Stimulated activated CD8-positive, alpha-beta memory T cell treated with anti-CD3 and anti-CD28 coated beads, Interleukin-2, amount 100 ng/mL, for 48 hours (primary cell): ENCODE measurements at places on chromosomes 7 and 10.

- no peak for DNase-seq
These were observed 151.5 kb upstream of the TARP start for GRCh38 chr7:38424750-38425463.

GRCh38 chr10:46026106-46026505, 4.3 kb downstream of the NCOA4 start:
- no peak for DNase-seq

DNA sequence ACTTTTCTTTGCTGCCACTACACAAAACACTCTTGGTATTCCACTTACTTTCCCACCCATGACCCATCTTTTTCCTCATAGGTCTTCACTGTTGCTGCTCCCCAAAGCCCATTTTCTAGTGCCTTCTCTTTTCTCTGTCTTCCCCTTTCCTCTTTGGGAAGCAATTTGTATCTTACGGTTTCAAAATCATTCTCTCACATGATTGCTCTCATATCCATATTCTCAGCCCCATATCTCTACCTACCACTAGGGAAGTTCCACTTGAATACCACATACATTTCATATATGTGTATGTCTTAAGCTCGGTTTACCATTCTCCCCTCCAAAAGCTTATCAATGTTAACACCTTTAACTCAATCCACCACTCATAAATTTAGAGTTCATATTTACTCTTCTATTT, 3.2 kb upstream of the UBE2D1 start:
- DNase-seq: no peak

DNA sequence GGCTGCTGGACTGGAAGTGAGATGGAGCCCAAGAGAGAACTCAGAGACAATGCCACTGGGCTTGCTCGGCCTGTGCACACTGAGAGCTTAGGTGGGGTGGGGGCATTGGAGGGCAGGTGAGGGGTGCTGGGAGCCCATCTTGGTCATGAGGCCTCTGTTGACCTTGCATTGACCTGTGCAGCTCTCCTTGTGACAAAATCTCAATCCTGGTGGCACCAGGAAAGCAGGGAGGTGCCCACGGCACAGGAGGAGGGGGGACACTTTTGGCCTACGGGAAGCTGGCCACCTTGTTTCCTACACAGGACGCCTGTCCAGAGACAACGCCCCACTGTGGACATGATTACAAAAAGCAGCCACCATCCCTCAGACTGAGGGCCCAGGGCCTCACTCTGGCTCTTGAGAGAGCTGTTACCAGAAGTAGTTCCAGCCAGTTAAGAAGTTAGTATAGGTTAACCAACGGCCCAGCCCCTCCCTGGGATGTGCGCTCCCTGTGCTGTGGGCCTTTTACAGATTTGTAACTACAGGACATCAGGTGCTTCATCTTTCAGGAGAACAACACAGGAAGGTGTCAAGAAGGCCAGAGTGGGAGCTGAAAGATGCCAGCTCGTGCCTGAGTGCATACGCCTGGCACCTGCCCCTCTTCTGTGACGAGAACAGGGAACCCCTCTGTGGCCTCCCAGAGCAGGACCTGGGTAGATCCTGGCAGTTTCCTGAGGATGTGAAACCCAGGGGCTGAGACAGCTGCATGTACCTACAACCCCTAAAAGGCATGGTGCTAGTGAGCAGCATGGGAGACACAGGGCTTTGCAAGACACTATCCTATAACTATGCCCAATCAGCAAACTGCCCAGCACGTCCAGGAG, 10.3 kb downstream of the PKD1L1 start:
- DNase-seq: no peak

- no peak for DNase-seq
These were observed 159.8 kb downstream of the WNT2 start for GRCh38 chr7:117163101-117163500.
